ENCODE measurements at places on chromosomes 4 and X.

DNA sequence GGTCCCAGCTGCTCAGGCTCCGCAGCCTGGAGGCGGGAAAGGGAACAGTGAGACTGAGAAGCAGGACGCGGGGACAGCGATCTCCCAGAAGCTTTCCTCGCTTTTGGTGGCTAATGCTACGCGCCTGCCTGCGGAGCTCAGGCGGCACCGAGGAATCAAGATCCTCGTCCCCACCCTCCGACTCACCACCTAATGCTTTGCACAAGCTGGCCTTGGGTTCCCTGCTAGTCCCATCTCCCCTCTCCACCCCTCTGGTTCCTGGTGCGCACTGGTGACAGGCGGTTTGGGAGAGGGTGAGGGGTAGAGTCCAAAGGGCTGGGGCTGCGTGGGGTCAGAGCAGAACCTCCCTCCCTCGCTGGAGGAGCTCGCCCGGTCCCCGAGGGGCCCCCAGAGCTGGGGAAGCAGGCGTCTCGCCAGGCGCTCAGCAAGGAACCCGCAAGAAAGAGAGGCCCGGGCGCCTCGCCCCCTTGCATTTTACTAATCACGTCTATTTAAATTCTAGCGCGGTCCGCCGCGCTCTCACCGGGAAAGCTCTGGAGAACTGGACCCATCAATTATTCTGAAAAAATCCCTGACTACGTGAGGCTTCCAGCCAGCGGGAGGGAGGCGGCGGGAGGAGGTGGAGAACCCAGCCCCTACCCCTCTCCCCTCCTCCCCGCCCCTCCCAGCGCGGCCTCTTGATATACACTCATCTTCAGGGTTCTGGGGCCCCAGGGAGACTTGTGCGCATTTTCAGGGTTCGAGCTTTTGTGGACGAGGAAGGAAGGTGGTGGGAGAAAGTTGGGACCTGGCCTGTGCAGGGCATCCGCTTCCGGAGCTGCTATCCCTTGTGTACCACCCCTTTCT is 9.1 kb downstream of the POU4F2 start:
- no peak for DNase-seq

DNA sequence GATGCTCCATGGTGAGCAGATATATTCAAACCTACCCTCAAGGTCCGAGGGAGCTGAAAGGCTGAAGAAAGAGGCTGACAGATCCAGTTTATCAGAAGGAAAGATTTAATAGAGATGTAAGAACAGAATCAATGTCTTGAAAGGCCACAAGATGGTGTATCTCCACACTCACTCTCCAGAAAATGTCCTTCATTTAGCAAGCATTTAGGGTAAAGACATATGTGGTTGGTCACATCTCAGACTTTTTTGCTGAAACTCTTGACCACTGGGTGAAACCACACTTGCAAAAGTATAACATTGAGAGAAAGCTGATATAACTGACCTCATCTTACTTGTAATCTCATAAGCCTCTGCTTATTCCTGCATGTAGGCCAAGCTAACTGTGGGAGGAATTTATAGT is 745.8 kb upstream of the GALNTL6 start:
- no peak for DNase-seq

DNA sequence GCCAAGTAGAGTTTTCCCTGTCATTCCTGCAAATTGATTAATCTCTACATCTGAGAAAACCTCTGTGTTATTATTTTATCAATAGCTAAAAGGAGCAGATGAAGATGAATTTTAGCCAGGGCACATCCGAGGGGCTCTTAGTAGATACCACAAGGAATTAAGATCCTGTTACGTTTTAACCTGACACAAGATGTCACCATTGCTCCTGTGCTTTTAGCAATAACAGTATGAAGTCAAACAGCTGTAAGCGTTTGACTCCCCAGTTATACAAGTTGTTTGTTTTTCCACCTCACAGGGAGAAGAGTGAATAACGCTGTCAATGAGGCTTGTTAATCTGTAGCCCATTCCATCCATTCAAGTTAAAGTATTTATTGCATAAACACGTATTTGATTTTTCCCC is 76.0 kb upstream of the AP1S2 start:
- no peak for DNase-seq

DNA sequence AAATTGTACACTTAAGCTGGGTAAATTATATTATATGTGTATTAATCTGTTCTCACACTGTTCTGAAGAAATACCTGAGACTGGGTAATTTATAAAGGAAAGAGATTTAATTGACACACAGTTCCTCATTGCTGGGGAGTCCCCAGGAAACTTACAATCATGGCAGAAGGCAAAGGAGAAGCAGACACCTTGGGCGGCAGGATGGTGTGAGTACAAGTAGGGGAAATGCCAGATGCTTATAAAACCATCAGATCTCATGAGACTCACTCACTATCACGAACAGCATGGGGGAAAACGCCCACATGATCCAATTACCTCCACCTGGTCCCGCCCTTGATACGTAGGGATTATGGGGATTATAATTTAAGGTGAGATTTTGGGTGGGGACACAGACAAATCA is 34.9 kb downstream of the PDE5A start:
- DNase-seq, result no peak

GRCh38 chrX:155314260-155314659 is 20.2 kb downstream of the CLIC2 start:
- DNase-seq, result no peak

- DNase-seq, result no peak
These were observed 10.9 kb downstream of the PPP2R2C start for GRCh38 chr4:6461301-6462165.

DNA sequence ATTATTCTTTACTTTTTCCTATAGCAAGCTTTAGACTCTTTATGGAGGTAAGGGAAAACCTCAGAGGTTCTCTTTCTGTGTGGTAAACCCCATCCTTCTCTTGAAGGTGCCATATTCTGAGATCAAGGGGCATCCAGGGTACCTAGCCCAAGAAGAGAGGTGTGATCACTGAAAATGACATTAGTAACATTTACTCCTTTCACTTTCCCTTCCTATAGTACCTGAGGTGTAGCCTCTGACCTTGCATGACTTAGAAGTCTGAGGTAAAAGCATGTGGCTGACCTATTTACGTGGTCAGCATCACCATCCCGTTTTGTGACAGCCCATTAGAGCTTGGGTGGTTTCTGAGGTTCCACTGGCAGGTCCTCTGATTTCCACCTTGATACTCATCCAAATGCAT is 25.7 kb downstream of the SGMS2 start:
- no peak for DNase-seq

- no peak for DNase-seq
These were observed 44.5 kb upstream of the NDP start for GRCh38 chrX:44017676-44018075.

GRCh38 chrX:129497146-129497843 is 26.0 kb downstream of the SMARCA1 start:
- DNase-seq, result no peak

Data from breast epithelium (tissue), 4 donors.